ENCODE measurements at places on chromosomes 2 and 18.

DNA sequence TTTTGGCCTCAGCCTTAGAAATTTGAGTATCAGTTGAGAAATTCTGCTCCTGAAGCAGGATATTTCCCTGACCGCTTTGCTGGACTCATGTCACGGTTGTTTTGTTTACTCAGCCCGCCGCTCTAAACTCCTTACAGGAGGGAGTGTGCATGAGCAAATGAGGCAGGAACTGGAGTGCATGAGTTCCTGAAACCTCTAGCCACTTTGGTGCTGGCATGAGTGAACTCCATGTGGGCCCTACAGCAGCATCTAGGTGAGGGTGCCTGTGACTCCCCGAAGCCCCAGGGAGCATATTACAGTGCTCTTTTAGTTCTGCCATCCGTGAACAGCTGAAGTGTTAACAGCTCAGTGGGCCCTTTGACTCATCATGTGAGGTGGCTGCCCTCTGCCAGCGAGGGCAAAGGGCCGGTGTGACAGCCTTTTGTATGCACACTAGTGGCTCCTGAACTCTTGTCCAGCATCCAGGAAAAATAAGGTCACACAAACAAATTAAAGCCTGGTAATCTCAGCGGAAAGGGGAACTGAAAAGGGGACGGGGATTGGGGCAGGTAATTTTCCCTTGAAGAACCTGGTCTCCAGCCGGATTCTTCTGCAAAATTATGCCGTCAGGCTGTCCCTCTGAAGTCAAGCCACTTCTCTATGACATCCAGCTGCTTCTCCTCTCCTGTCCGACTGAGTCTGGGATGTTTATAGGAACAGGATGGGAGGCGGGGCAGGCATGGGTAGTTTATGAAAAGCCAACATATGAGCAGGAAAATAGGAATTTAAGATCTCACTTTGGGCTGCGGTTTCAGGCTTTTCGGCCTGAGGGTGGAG is 1668.7 kb downstream of the SUCLG1 start:
- DNase-seq: peak; percentile 57

- no peak for DNase-seq
Observed at GRCh38 chr2:237184919-237185552, 99.3 kb downstream of the COPS8 start.

DNA sequence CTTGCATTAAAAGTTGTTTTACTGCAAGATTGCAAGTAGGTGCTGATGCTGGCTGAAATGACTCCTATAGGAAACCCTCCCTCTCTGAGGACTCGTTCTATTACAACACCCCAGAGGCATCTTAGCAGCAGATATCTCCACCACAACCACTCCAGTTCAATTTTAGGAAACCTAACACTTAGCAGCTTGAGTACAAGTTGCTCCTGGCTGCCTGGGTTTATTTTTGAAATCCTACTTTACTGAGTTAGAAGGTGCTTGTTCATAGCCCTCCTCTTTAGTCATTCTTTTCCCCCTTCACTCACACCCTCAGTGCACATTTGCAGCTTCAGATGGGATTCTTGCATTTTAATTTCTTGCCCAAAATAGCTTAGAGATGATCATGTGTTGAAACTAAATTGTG is 111.5 kb downstream of the MTCL1 start:
- DNase-seq: no peak

DNA sequence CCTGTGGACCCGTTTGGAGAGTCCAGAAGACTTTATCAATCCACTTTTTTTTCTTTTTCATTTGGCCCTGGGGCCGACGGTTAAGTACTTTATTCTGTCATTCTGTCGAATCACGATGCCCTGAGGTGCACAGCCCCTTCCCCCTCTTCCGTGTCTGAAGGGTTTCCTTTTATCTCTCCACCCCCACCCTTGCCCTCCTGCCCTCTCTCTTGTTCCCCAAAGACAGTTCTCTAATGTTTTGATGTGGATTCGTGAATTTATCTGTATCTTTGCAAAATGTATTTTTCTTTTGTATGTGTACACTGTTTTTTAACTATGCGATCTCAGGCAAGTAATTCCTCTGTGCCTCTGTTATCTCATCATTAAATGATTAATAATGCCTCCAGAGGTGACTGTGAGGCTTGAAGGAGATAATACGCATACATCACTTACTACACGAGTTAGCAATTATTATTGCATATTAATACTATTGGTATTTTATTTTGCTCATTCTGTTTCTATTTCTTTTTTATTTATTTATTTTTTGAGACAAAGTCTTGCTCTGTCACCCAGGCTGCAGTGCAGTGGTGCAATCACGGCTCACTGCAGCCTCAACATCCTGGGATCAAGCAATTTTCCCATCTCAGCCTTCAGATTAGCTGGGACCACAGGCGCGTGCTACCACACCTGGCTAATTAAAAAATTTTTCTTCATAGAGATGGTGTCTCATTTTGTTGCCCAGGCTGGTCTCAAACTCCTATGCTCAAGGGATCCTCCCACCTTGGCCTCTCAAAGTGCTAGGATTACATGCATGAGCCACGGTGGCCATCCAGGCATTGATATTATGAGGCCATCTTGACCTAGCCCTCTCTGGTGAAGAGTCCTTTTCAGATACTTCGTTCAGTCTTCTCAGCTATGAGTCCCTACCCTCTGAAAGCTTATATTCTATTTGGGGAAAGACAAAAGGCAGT is 1.4 kb upstream of the CASP8 start:
- no peak for DNase-seq

DNA sequence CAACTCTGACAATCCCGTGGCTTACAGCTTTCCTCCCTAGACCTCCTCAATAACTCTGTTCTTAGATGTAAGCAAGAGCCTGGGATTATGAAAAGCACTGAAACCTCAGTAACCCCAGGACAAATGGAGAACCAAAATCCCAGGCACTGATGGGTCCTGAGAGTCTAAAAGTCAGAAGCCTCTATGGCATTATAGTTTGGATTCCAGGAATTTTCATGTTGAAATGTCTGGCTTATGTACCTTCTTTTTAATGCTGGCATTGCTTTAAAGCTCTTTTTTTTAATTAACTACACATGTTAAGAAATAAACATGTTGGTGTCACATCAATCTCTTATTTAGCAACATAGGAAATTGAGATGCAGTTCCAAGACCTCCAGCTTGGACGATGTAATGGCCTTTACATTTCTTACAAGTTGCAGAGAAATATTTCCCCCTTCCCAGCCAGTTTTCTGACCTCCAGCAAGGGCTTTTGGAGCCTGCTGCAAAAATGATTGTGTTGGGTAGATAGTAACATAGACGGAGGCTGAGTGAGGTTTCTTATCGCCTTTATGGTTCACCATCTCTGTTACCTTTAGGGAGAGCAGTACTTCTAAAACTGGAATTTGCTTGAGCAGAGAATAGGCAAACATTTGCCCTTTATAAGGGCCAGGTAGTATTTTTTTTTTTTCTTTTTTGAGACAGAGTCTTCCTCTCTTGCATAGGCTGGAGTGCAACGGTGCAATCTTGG is 84.8 kb upstream of the RASGRP3 start:
- no peak for DNase-seq

- DNase-seq: no peak
Observed at GRCh38 chr2:111160758-111161157, 40.0 kb downstream of the BCL2L11 start.

- DNase-seq: no peak
Observed at GRCh38 chr2:58448065-58448507, 207.0 kb upstream of the FANCL start.

DNA sequence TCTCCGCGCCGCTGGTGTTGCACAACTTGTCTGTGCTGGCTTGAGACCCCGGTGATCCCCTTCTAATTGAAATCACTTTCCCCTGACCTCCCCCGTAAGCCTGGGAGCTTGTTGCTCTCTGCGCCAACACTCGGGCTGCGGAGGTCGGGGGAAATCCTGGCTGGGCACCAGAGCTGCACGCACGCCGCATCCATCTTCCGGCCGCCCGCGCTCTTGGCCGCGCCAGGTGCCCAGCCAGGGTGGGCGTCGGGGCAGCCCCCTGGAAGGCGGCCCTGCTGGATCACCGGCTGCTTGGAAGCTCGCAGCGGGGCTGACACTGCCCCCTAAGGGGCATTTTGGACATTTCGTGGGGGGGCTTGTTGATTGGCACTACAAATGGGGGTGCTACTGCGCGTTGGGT is 280.3 kb upstream of the SKOR2 start:
- DNase-seq: no peak

- DNase-seq: no peak
Observed at GRCh38 chr2:146037334-146037870, 1517.5 kb upstream of the ZEB2 start.

DNA sequence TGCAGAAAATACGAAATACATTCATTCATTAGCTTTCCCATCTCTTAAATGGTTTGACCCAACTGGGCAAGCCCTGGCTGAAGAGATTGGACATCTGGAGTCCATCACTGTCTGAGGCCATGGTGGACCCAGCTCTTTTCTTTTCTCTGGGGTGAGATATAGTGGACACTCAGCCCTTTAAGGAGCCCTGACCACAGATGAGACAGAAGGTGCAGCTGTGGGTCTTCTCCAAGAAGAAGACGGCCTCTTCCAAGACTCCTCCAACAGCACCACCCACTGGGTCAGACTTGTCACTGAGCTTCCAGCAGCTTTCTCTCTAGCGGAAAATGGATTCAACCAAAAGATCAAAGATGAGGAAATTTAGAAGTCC is 27.2 kb downstream of the TWIST2 start:
- DNase-seq: peak; percentile 86

DNA sequence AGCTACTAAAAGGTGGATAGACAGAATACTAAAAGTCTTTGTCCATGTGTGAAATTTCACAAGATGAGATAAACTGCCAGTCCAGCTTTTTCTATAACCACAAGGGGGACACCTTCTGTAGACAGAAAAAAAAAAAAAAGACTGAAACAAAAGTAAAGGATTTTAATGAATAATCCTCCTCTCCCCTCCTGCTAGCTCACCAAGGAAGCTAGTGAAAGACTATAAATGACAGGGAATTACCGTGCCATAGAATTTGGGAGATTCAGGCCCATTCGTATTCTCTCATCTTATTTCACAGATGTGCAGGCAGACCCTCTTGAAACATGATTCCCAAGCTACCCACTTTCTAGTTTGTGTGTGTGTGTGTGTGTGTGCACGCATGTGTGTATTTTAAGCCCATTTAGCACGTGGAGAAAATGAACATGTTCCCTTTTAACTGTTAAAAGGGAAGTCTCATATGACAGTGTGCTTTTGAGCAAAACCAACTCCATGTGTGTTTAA is 36.3 kb upstream of the SLC8A1 start:
- DNase-seq: no peak

DNA sequence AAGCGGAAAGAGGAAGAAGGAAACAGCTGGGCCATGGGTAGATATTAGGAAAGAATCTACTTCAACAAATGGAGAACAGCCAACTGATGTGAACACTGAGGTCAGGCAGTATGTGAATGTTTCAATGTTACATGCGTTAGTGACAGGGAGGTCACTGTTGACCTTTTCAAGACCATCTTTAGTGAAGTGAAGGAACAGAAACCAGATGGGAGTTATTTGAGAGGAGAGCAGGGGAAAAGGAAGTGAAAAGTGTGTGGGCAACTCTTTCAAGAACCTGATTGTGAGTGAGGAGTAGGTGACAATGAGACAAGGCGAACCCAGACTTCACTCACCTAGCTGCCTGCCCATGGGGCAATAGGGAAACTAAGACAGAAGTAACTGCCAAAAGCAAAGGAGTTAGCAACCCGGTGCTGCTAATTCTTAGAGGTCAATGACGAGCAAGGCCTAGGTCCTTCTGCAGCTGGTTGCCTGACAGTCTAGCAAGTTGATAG is 67.0 kb downstream of the SP3 start:
- no peak for DNase-seq

GRCh38 chr2:68441994-68442322 is 25.1 kb downstream of the FBXO48 start:
- DNase-seq: no peak

Data from posterior vena cava (tissue), 2 donors.